NT2/D1 (cell line): ENCODE measurements at places on chromosomes 12 and 14.

DNA sequence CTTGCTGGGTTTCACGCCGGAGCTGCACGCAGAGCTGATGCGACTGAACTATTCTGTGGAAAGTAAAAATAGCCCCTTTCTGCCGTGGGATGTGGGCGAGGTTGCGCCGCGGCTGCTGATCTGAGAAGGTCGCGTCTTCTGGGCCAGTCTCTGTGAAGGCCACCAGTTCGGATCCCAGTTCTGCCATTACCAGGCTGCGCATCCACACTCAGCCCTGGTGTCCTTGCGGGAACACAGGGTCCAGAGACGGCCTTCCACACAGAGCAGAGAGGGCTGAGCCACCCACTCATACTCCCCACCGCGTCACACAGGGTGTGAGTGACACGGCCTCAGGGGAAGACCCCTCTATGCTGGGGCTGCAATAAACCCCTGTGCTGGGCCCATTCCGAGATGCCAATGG lies 13.9 kb downstream of the GALNT9 start:
- DNase-seq = no peak

DNA sequence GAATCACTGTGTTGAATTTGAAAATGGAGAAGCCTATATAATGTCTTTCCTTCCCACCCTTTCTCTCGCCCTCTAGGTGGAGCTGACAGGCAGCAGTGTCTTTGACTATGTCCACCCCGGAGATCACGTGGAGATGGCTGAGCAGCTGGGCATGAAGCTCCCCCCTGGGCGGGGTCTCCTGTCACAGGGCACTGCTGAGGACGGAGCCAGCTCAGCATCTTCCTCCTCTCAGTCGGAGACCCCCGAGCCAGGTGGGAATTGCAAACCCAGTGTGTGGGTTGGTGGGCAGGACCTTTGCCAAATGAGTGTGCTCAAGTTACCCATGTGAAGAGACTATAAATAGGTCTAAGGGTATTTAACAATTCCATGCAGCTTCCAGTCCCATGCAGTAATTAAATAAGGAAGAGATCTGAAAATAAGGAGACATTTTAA lies 274.7 kb downstream of the EGLN3 start:
- peak; percentile 8 for DNase-seq

- no peak for DNase-seq
Observed at GRCh38 chr14:70148911-70149595, 39.7 kb downstream of the SLC8A3 start.

DNA sequence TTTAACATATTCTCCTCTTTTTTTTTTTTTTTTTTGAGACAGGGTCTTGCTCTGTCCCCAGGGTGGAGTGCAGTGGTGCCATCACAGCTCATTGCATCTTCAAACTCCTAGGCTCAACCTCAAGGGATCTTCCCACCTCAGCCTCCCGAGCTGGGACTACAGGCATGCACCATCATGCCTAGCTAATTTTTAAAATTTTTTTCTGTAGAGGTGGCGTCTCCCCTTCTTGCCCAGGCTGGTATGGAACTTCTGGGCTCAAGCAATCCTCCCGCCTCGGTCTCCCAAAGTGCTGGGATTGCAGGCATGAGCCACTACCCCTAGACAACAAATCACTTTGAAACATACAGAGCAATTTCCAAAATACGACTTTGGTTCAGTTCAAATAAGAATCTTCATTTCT lies 154.8 kb downstream of the PAX9 start:
- DNase-seq = no peak

GRCh38 chr12:114976372-114976771 lies 292.4 kb upstream of the TBX3 start:
- DNase-seq = no peak

DNA sequence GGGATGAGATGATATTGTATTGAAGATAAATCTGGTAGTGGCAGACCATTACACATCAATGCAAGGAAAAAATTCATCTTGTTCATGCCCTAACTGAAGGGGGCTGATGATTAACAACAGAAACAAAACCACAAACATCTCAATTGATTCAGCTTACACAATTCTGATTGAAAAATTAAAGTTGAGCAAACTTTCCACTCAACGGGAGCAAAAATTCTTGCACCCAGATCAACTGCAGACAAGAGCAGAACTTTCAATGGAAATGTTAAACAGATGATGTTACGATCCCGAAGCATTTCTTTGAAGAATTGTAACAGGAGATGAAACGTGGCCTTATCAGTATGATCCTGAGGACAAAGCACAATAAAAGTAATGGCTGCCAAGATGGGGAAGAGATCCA lies 172.4 kb upstream of the SOX5 start:
- no peak for DNase-seq

DNA sequence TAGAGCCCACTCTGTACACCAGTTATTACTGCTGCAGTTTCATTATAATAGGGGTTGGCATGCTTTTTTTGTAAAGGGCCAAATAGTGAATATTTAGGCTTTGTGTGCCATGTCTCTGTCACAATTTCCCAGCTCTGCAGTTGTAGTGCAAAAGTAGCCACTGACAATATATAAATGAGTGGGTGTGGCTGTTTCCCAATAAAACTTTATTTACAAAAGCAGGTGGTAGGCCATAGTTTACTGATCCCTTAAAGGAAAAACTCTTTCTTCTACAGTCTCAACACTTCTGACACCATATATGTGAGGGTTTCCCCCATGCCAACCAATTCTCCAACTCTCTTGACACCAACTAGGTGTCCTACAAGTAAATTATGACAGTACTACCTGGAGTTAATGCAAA lies 110.2 kb upstream of the NAP1L1 start:
- no peak for DNase-seq

DNA sequence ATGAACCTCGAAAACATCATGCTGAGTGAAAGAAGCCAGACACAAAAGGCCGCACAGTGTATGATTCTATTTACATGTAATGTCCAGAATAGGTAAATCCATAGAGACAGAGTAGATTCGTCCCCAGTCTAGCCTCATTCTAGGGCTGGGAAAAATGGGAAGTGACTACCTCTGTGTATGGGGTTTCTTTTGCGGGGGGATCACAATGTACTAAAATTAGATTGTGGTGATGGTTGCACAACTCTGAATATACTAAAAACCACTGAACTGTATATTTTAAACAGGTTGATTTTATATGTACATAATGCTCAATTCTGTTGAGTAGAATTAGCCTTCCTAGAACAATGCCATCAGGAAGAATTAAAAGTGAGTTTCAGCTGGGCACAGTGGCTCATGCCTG lies 6.3 kb upstream of the RILPL2 start:
- no peak for DNase-seq

DNA sequence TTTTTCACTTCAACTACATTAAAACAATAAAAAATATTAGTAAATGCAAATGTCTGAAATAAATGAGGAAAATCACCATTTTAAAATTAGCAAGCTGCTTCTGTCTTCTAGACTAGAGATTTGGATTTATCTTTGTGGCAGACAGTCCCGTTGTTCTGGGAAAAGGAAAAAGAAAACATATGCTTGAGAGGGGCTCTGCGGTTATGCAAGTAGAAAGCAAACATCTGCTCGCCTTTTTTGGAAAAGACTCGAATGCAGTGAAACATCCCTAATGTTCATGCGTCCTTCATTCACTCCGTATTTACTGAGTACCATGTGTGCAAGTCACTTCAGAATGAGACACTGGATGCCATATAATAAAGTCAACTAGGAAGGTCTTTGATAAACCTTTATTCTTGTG lies 44.9 kb downstream of the IFNG start:
- DNase-seq = no peak
